Coronary artery (tissue), 2 donors: ENCODE measurements at places on chromosomes 7 and 10.

DNA sequence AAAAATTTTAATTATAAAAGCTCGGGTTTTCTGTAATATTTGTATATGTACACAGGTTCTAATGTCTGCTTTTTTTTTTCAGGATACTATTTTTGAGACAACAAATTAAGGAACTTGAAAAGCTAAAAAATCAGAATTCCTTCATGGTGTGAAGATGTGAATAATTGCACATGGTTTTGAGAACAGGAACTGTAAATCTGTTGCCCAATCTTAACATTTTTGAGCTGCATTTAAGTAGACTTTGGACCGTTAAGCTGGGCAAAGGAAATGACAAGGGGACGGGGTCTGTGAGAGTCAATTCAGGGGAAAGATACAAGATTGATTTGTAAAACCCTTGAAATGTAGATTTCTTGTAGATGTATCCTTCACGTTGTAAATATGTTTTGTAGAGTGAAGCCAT is 57.9 kb upstream of the BAMBI start:
- DNase-seq = no peak

DNA sequence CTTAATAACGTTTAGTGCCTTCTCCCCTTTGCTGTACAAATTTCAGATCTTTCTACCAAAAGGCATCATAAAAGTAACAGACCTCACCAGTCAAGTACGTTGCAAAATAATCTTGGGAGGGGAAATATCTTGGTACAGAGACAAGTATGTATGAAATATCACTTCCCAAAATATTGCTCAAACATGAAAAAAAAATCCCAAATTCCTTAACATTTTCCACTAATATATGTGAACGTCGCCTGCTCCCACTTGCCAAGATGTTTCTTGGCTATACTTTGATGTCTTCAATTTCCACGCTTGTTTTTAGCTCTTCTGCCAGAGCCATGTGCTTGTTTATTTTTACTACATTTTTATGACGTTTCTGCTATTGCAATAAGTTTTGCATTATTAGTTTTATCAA is 223.5 kb downstream of the PLXNA4 start:
- DNase-seq = no peak

DNA sequence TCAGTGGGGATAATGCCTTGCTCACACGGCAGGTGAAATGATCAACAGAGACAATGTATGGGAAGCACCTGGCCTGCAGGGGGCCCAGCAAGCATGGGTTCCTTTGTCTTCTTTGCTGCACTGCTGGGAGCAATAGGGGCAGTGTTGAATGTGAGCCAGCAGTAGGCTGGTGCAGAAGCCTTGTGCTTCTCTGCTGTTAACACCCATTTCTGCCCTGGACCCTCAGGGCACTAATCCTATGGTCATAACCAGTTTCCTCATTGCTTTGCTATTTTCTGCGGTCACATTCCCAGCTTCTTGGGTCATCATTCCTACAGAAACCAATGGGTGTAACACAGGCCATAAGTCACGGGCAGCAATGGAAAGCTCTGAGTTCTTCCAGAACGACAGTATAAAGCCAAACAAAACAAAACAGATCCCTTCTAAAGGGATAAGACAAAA is 10.9 kb upstream of the LGI1 start:
- no peak for DNase-seq

DNA sequence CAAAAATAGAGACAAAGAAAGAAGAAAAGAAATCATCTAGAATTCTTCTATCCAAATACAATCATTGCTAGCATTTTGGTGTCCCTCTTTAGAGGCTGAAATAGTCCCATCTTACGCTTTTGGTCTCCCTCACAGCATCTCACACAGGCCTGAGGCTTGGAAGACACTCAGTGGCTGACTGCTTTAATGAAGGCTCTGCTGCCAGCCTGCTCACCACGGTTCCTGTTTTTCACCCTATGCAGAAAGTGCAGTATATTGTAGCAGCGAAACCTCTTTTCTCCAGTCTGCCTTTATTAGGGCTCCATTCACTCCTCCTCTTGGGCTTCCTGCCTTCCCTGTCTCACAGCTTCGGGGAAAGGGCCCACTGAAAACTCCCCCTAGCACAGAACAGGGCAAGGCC is 102.2 kb downstream of the JCAD start:
- no peak for DNase-seq

DNA sequence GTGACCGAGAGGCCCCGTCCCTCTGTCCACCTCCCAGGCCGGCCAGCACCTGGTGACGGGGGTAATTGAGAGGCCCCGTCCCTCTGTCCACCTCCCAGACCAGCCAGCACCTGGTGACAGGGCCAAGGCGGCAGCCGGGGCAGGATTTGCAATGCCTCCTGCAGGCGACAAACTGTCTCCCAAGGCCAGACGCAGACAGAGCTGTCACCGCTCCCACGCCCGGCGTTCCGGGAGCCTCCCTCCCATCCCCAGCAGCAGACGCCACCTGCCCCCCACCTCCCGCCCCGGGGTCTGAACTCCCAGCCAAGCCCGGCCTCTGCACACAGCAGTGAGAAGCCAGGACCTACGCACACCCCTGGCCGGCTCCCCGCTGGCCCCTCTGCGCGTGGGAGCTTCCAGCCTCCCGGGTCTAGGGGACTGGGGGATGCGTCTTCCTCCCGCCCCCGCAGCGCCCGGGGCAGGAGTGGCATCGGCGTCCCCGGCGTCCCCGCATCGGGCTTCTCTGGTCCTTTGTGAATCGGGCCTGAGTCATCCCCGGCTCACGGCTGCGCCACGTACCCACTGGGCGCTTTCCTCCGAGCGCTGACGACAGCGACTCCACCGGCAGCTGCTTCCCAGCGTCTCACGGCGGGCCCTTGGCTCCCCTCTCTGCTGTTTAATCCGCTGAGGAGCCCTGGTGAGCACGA is 95.1 kb upstream of the DIP2C start:
- DNase-seq = peak; percentile 77

- DNase-seq = no peak
Measured at GRCh38 chr7:117127585-117128168, 174.4 kb downstream of the ST7 start.

DNA sequence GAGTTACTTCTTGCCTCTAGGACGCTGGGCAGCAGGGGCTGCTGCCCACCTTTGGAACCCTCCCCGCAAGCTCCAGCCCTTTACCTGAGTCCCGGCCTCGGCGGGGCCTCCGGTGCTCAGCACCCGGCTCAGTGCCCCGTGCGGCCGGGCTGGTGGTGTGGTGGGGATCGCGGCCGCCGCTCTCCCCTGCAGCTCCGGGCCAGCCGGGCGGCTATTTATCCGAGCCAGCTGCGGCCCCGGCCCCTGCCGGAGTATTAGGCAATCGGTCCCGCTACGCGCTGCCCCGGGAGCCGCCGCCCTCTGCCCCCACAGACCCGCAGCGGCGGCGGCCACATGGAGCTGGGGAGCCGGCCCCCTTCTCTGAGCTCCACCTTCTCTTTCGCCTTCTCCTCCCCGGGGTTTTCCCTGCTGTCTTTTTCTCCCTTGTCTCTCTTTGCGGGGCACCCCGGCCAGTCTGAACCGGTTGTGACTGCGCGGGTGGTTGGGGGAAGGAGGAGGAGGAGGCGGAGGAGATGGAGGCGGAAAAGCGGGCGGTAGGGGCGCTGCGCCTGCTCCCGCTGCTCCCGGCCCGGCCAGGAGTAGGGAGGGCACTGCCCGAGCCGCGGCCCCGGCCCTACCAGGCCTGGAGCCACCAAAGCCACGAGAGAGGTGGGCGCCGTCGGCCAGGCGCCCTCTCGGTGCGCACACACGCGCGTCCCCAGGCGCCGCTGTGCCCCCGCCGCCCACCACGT is at the start of gene SLC16A9:
TSS of gene SLC16A9 (minus strand) at position 456 of the 731 bp plus-strand sequence. CDS start 25,559 bp downstream, outside the sequence.
- no peak for DNase-seq

DNA sequence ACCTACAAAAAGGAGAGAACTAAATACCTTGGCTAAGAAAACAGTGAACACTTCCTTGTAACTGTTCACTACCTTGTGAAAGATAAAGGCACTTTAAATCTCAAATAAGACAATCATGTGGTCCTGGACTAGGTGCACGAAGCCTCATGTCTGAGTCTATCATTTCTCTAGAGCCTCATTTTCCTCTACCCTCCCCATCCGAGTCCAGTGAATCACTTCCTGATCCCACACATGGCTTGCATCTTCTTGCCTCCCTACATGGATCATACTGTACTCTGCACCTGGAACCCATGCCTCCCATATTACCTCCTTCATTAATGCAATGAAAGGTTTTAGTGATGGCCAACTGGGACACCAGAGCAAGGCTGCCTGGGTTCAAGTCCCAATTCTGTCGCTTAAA is 34.5 kb downstream of the SNX10 start:
- DNase-seq = no peak

DNA sequence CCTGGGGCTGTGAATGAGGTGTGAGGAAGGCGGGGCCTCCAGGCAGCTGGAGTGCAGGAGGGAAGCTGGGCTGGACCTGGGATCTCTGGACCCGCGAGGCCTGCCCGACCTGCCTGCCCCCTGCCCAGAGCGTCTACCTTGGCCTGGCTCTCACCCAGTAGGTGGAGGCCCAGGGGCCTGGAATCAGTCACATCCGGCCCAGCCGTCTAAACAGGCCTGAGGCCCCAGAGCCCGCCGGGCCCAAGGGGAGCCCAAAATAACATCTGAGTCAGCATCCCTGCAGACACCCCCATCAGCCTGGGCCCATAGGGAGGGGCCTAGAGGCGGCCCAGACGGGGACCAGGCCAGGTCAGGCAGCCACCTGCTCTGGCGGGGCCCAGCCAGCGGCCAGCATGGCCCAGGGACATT is 15.1 kb upstream of the ELN start:
- DNase-seq = no peak

DNA sequence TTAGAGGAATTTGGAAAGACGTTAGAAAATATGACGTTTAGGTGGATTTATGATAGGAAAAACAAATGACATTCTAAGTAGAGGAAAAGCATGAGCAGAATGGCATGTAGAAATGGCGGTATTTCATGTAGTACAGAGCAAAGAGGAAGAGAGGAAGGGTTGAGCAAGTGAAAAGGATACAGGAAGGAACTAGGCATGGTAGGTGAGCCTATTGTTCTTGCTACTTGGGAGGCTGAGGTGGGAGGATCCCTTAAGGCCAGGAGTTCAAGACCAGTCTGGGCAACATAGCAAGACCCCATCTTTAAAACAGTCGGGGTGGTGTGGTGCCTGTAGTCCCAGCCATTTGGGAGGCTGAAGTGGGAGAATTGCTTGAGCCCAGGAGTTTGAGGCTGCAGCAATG is 1.2 kb downstream of the GTPBP10 start:
- DNase-seq = no peak

GRCh38 chr7:80923211-80923612 is 4.4 kb upstream of the SEMA3C start:
- no peak for DNase-seq

GRCh38 chr10:20065814-20066213 is 249.6 kb downstream of the PLXDC2 start:
- DNase-seq = no peak

GRCh38 chr10:83817797-83818196 is 321.5 kb upstream of the GHITM start:
- no peak for DNase-seq

GRCh38 chr7:5232874-5233273 is 42.8 kb downstream of the WIPI2 start:
- DNase-seq = no peak

DNA sequence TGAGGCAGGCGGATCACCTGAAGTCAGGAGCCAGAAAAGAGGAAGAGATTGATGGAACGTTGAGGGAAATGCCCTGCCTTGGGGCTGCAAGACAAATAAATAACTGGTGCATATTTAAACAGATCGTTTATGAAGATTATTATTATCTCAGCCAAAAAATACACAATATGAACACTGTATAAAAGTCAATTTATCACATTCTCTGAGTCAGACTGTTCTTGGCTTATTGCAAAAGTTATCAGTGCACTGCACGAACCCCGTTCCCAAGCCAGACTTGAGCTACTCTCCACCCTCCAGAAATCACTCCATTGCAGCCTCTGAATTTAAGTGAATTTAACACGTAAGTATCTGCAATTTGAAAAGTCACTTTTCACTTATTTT is 1.6 kb downstream of the DNMBP start:
- DNase-seq = no peak

GRCh38 chr10:10213237-10213636 is 804.4 kb upstream of the CELF2 start:
- DNase-seq = no peak

- DNase-seq = no peak
Measured at GRCh38 chr7:116422683-116423082, 76.9 kb upstream of the CAV2 start.

- no peak for DNase-seq
Measured at GRCh38 chr7:93927585-93927984, 6.0 kb downstream of the GNG11 start.

GRCh38 chr7:94973844-94974243 is 66.5 kb downstream of the PPP1R9A start:
- no peak for DNase-seq

DNA sequence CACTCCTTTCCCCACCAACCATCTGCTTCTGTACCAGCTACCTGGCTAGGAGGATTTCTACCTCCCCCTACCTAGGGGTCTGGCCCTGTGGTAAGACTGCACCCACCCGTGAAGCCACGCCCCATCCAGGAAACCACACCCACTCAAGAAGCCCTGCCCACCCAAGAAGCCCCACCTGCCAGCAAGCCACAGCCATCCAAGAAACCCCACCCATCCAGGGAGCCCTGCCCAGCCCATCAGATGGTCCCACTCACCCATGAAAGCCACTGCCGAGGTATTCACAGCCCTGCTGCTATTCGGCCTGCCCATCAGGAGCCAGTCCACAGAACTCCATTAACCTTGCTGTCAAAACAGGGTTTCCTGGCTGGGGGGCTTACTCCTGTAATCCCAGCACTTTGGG is 15.6 kb upstream of the MUC3A start:
- no peak for DNase-seq

- DNase-seq = no peak
Measured at GRCh38 chr7:2706685-2707126, 18.7 kb downstream of the AMZ1 start.

- DNase-seq = no peak
Measured at GRCh38 chr7:9148687-9149086, 715.3 kb downstream of the NXPH1 start.

DNA sequence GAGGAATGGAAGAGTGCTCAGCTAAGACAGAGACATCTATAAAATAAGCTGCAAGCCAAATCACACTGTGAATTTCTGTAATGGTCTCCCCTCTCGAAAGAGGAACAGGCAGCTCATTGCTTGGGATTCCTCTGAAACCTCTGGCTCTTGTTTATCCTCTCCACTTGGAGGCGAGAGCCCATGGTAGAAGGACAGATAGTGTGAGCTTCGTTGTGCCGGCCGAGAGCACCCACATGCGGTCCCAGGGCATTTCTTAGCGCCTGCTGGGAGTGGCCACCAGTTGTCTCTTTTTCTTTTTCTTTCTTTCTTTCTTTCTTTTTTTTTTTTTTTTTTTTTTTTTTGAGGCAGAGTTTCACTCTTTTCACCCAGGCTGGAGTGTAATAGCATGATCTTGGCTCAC is 26.2 kb downstream of the CNPY1 start:
- no peak for DNase-seq

GRCh38 chr7:28297801-28298459 is 114.4 kb upstream of the CREB5 start:
- DNase-seq = no peak

GRCh38 chr7:151261529-151261928 is 13.0 kb upstream of the SMARCD3 start:
- DNase-seq = no peak
